ENCODE measurements at places on chromosomes 5 and 9.

GRCh38 chr5:83353774-83354173, 117.8 kb upstream of the VCAN start:
- no peak for DNase-seq

DNA sequence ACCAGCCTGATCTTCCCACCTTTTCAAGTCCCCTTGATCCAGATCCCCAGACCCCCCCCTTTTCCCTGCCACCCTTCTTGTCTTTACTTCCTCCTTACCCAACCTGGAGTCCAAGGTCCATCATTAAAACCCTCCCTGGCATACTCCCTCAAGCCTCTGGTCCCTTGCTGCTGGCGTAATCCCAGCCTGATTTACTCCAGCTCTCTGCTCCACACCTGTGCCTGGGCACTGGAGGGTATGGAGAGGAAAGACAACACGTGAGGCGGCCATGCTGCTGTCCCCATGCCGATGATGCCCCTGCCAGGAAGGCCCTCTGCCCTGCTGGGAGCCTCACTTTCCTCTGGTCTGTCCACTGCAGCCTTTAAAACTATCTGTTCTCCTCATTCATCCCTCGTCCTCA, 5.1 kb downstream of the B4GALT7 start:
- no peak for DNase-seq

GRCh38 chr5:126658561-126658960, 57.8 kb downstream of the PHAX start:
- peak; percentile 5 for DNase-seq

GRCh38 chr9:136531904-136532798, 13.7 kb downstream of the NOTCH1 start:
- no peak for DNase-seq

DNA sequence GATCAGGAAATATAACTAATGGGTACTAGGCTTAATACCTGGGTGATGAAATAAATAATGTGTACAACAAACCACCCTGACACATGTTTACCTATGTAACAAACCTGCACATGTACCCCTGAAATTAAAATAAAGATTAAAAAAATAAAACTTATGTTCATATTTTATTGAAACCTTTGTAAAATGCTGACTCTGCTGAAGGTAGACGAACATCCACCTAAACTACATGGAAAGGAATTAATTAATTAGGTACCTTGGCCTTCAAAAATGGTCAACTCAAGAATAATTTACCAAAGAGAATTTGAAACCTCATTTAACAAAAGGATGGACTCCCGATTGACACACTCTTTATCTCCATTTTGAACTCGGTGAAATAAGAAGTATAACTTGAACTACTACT, 152.3 kb upstream of the OR13F1 start:
- no peak for DNase-seq

All from fibroblast of skin of back (primary cell).